Cardiac muscle cell (in vitro differentiated cells and primary cell): ENCODE measurements at places on chromosomes 12 and 14.

DNA sequence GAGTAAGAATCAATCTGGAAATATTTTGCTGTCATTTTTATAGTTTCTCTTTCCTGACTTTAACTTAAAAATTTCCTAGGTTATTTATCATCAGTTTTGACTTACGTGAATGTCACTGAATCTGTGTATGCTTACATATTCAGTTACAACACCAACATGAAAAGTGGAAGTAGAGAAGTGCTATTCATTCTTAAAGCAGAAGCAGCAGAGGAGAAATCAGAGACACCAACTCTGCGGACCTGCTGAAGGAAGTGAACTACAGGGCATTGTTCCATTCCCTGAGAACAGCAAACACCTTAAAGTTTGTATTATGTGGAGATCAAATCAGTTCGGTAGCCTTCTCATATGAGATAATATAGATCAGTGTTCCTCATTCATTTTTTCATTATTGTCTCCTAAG, 34.1 kb downstream of the RAD51B start:
- DNase-seq = no peak

GRCh38 chr12:43406801-43407200, 145.2 kb downstream of the ADAMTS20 start:
- DNase-seq = no peak

DNA sequence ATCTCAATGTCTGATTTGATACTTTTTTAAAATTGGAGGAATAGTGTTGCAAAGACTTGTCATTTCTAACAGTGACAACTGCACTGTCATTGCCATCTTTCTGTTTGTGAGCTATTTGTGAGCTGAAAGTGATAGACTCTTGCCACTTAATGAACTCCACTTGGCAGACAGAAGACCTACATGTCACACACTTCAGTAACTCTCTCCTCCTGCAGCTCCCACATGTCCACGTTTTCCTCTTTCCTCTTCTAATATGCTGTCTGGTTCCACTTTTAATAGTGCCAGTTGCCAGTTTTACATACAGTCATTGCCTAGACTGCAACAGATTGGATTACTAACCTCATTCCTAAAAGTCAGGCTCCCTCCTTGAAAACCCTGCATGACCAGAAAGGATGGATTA, 121.5 kb downstream of the CAPZA3 start:
- no peak for DNase-seq

DNA sequence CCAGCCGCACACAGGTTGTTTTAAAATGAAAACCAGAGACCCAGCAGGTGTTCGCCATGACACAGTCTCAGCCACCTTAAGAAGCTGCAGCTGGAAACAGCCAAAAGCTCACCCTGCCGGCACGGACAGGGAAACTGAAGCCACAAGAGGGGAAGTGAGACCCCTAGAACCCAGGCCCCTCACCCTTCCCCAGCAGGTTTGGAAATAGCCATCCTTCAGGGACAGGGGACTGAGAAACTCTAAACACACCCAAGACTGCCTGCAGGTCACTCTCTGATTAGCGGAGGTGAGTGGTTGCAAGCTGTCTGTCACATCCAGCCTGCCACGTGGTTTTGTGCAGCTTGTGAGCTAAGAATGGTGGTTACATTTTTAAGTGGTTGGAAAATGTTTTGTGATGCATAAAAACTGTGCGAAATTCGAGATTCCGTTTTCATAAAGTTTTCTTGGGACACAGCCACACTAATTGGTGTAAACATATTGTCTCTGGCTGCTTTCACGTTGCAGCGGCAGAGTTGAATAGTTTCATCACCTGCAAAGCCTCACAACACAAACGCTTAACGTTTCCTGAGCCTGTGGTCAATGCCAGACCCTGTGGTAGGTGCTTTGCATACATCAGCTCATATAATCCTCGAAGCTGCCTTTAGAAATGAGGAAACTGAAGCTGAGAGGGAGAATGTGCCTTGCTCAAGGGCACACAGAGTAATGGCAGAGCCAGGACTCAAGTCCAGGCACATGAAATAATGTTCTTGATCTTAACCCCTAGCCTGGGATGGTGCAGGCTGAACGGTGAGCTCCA, 1.7 kb upstream of the SELPLG start:
- no peak for DNase-seq

DNA sequence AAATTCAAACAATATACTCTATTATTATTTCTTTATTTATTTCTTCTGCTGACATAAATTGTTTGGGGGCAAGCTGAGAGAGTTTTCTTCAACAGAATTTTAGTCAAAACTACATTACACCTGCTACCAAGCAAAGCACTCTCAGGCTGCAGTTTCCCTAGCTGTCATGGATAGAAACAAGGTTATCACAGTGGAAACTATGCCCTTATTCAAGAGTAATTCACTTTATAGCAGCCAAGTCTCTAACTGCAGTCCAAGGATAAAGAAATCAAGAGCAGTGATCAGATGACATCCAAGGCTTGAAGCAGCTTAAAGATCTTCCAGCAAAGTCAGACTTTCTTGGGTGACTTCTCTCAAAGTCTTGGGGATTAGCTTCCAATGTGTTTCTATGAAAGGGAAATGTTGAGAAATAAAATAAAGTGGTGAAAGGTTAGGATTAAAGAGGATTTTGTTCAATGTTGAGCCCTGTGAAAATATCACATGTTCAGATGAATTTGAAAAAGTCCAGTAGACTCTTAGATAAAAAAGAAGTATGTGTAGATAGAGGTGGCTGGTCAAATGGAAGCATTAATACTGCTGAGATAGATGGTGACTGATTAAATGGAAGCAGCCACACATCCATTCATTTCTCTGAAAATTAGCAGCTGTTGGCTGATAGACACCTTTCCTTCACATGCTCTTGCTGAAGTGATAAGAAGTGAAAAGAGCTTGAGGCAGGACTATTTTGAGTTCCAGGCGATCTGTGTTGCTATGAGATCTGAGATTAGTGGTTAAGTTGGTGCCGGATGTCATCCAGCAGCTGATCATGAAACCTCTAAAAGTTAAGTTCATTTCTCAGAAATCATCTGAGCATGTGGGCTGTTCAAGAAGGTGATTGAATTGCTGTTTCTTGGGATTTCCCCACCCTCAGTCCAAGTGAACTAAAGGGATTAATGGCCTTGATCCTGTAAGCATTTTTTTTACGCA, 257.8 kb upstream of the BTG1 start:
- DNase-seq = no peak

- no peak for DNase-seq
These were observed 16.2 kb downstream of the GALNT9 start for GRCh38 chr12:132313182-132313581.

- DNase-seq = no peak
These were observed 74.9 kb downstream of the DIO2 start for GRCh38 chr14:80136358-80136757.

GRCh38 chr14:53044486-53044885, 93.6 kb upstream of the FERMT2 start:
- peak; percentile 63 for DNase-seq

GRCh38 chr12:94100211-94100627, 48.2 kb upstream of the PLXNC1 start:
- peak; percentile 78 for DNase-seq

DNA sequence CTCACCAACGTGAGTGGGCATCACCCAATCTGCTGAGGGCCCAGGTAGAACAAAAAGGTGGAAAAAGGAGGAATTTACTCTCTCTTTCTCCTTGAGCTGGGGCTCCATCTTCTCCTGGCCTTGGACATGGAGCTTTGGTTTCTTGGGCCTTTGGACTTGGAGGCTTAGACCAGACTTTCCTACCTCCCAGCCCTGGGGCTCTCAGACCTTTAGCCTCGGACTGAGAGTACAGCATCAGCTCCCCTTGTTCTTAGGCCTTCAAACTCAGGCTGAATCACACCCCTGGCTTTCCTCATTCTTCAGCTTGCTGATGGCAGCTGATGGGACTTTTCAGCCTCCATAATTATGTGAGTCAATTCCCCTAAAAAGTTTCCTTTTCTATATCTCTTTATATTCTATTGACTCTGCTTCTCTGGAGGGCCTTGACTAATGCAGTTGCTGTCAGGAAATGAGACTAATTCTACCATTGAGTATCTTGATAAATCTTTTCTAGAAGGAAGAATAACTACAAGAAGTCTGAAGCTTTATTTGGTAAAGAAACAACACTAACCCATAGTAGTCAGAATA, 15.9 kb upstream of the CLEC4E start:
- DNase-seq = no peak

- no peak for DNase-seq
These were observed 100.6 kb downstream of the DACT1 start for GRCh38 chr14:58738189-58738836.

DNA sequence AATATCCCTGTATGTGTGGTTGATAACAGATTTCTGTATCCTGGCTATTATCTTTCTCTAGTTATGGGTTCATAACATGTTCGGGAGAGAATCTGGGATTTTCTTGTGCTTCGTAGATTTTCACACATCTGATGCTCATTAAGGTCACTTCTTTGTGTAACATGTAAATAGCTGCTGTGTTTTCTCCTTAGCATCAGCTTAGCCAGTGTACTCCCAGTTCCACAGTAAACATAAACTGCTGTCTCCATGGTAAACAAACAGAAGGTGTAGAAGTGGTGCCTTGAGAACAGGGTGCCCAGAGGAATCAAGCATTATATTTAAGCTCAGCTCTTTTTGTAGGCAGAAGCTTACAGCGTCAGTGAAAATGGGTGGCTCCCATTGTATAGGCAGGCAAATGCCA, 88.0 kb downstream of the ANO6 start:
- peak; percentile 30 for DNase-seq

- DNase-seq = no peak
These were observed 219.1 kb downstream of the RPL10L start for GRCh38 chr14:46432516-46432915.

- peak; percentile 20 for DNase-seq
These were observed 89.7 kb downstream of the RFX4 start for GRCh38 chr12:106672314-106673025.

GRCh38 chr12:120922279-120922678, 18.1 kb upstream of the SPPL3 start:
- DNase-seq = no peak

DNA sequence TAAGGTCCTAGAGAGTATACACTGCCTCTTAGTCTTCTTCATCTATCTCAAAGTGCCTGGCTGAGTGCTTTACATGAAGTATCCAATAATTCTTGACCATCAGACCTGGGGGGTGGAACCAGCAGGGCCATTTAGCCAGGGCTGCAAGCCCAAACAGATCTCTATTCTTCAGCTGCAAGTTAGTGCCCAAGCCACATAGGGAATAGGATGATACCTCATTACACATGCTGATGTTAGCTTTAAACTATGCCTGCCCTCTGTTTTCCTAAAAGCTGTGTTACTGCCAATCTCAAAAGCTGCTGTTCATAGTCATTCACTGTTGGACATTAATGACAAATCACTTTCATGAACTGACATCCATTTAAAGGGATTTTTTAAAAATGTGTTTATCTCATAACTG, 16.7 kb upstream of the IFNG start:
- DNase-seq = no peak

- no peak for DNase-seq
These were observed 80.0 kb downstream of the IFNG-AS1 start for GRCh38 chr12:68069275-68069674.

DNA sequence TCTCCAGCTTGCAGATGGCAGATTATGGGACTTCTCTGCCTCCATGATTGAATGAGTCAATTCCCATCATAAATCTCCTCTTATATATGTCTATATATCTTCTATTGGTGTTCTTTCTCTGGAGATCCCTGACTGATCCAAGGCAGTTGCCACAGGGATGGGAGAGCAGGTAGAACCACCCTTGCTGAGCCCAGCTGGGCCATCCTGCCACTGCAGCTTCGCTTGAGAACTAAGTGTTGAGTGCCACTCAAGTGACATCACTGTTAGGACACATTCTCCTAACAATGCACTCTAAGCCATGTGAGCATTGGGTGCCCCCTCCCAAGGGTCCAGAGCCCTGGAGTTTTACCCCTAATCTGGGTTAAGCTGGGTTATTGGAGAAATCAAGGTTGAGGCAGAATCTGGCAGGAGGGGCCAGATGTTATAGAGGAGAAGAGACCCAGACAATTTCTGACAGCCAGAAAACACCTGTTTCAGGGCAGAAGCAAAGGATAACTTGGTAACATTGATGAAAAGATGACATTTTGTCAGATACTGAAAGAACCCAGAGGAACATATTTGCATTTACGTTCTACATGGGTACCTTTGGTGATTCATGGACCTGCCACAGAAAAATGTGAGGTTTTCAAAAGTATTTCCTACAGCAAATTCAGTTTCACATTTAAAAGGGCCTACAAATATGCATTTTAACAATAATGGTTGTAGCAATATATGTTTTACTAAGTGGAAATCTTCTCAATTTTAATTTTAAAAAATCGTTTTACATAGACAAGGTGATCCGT, 57.2 kb upstream of the MAX start:
- DNase-seq = no peak

- no peak for DNase-seq
These were observed 79.1 kb downstream of the RAD52 start for GRCh38 chr12:870378-870777.

- no peak for DNase-seq
These were observed 1.2 kb downstream of the ULK1 start for GRCh38 chr12:131895640-131896079.

DNA sequence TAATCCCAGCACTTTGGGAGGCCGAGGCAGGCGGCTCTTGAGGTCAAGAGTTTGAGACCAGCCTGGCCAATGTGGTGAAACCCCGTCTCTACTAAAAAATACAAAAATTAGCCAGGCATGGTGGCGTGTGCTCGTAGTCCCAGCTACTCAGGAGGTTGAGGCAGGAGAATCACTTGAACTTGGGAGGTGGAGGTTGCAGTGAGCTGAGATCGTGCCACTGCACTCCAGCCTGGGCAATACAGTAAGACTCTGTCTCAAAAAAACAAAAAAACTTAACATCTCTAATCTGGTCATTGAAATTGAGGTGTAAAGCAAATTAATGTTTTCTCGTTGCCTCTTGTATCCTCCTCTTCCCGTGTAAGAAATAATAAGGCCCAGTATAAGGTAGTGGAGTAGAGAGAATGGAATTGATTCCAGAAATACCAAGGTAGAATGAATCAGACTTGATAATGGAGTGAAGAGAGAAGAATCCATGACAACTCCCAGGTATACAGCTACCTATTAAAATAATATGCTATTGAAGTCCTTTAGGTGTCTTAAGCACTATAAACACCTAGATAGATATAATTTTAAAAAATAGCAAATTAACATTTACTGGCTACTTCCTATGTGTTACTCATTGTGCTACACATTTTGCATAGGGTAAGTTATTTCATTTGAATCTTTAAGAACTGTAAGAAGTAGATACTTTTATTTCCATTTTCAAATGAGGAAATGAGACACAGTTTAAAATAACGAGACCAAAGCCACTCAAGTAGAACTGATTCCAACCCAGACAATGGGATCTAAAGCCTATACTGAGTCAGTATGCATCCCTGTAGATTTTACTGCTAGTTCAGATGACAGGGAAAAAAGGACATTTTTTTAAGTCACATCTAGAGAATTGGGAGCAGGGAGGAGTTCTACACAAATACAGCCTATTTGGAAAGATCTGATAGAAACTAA, 23.2 kb downstream of the RAP1B start:
- DNase-seq = no peak

- no peak for DNase-seq
These were observed 1.9 kb upstream of the KRT18 start for GRCh38 chr12:52946797-52947547.

GRCh38 chr12:58844161-58844560, 76.1 kb downstream of the LRIG3 start:
- no peak for DNase-seq

GRCh38 chr14:31449971-31450610, 7.2 kb downstream of the DTD2 start:
- peak; percentile 65 for DNase-seq

GRCh38 chr14:81269979-81270375, 49.2 kb upstream of the GTF2A1 start:
- no peak for DNase-seq

GRCh38 chr14:78164226-78164853, 5.8 kb upstream of the NRXN3 start:
- DNase-seq = peak; percentile 74

GRCh38 chr12:38589306-38589632, 272.7 kb downstream of the ALG10B start:
- DNase-seq = no peak
